Pulmonary artery endothelial cell (primary cell): ENCODE measurements at places on chromosomes 6 and 20. TPM values are rescaled to one million over a fixed set of nuclear protein-coding genes. Genes with fewer than 3 reads are reported as not detected.

The ECT2L gene
- not detected in 2 replicates for total RNA-seq

The MTG2 gene
- total RNA-seq: 17.6 and 22.2 TPM in 2 replicates

The F13A1 gene
- total RNA-seq: not detected in 2 replicates

The ULBP3 gene
- 10.5 and 12.4 TPM in 2 replicates for total RNA-seq

- DNase-seq: no peak
Measured at GRCh38 chr20:50478162-50478990, 31.8 kb upstream of the PTPN1 start.
